ENCODE measurements at places on chromosomes 1 and 21. TPM values are rescaled to one million over a fixed set of nuclear protein-coding genes. Genes with fewer than 3 reads are reported as not detected.

DNA sequence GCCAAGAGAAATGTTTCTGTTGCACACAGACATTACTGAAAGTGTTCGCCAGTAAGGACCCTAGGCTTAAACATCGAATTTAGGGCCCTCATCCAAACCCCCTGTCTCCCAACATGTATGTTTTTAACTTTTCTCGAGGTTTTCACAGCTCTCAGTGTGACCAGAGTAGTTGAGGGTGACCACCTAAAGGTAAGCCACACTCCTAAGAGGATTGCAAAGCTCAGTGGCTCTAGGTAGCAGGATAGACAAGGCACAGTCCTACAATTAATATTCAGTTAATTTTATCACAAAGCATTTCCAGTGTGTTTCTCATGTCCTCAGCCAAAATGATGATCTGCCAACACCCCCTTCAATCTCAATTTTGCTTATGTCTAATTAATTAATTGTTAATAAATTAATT is 695 bp upstream of the ALG14 start:
- no peak for DNase-seq

Gene AK5
- 0.74 TPM for total RNA-seq

DNA sequence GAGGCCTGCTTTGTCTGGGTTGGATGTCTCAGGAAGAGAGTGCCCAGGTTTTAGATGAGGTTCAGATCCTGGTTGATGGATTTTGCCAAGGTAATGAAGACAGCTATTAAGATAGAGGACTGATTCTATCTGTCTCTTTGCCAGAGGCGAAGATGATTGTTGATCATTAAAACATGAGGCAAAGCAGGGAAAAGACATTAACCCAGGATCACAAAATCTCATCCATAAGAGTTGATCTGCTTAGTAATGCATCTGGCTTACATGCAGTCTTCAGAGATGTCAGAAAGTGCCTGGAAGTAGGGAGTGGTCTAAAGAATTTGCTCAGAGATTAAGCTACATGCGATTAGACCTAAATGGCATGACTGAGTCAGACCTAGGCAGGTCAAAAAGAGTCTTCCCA is 229.6 kb upstream of the PLD5 start:
- DNase-seq, result no peak

GRCh38 chr1:8902765-8903164 is 24.3 kb upstream of the ENO1 start:
- no peak for DNase-seq

DNA sequence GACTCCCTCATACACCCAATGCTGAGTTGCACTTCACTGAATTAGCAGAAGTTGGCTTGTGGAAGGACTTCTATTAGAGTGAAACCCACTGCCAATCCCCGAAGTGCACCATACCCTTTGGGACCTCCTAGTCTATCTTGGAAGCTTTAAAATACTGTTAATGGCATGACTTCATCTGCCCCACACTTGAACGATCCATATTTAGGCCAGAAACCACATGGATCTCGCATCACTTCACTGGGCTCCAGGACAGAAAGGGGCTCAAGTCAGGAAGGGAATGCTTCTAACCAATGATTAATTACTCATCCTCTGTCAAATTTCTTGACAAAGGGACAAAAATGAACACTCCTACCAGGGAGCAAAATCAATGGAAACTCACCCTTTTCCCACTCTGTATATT is 69.1 kb downstream of the BCAR3 start:
- DNase-seq, result no peak

DNA sequence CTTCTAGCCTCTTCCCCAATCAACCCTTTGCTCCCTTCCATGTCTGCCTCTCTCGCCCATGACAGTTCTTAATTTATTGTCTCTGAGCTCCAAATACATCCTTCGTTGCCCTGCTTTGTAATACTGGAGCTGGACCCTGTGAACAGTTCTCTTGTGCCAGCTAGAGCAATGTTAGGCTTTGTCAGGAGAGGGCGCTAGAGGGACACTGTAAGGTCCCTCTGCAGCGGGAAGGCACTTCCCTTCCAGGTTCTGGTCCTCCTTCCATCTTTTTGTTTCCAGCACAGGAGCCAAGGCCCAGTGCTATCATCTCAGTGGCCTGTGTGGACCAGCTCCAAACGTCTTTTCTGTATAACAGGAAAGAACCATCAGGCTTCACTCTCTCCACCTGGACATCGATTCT is 95.9 kb downstream of the PTPRU start:
- peak; percentile 58 for DNase-seq

DNA sequence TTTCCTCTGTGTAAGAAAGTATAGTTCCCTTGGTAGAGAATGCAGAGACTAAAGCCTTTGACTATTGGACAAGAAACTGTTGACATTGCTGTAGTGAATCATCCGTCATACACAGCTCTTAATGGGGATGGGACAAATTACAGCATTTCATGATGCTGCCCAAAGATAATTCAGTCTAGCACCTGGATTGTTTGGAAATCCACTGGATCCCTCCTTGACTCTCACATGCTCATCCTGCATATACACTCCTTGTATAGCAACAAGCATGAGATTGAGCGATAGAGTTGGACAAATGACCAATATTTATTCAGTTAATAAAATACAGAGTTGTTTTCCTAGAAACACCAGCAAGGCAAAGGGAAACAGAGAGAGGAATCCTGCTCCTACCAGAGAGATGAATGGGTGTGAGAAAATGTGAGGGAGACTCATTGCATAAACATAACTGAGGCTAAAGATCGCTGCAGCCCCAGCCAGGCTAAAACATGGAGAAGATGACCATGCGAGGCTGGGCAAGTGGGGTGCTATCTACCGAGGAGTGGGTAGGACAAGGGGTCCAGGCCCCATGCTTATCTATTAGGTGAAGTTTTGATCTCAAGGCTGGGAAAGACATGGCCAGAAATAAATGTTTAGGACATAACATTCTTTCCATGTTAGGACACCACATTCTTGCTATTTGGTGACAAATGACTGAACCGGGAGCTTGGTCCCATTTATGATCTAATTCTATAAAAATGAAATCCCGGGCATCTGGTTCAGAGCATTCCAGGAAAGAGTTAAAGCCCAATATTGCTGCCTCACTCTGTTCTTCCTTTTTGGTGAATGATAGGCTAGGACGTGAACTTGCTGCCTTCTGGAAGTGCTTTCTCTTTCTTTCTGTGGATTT is 153.2 kb downstream of the TGFB2 start:
- no peak for DNase-seq

Gene SPRR1A
- not detected for total RNA-seq

DNA sequence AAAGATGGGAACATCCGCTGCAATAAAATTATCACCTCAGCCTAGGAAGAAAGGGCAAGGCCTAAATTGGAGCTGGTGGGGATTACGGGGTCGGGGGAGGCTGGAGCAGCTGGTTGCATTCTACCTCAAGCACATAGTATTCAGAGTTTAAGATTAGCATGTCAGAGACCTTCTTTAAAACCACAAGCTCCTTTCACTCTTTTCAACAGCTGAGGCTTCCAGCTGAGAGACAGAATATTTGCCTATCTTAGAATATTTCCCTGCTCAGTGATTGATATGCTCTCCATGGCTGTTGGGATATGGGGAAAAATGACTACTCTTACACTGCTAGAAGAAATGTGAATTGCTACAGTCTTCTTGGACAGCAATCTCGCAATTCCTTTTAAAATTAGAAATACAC is 248.6 kb downstream of the TBX15 start:
- no peak for DNase-seq

GRCh38 chr1:206851341-206852010 is 13.9 kb upstream of the IL20 start:
- no peak for DNase-seq

Gene PTBP2
- total RNA-seq, result 11.0 TPM
